ENCODE measurements at places on chromosomes 16 and 17. TPM values are rescaled to one million over a fixed set of nuclear protein-coding genes. Genes with fewer than 3 reads are reported as not detected.

DNA sequence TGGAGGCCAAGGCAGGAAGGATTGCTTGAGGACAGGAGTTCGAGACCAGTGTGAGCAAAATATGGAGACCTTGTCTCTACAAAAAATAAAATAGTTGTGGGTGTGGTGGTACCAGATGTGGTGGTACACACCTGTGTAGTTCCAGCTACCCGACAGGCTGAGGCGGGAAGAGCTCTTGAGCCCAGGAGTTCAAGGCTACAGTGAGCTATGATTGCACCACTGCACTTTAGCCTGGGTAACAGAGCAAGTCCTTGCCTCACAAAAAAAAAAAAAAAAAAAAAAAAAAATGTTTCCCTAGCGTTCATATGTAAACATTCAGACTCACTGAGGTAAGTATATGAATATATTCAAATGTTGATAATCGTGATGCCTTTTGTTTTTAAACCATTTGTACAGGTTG, 39.5 kb downstream of the CLUH start:
- DNase-seq = no peak

- DNase-seq = no peak
These were observed 671 bp downstream of the CHMP6 start for GRCh38 chr17:80992077-80992947.

GRCh38 chr16:79592186-79592585, 8.4 kb downstream of the MAF start:
- DNase-seq = no peak

DNA sequence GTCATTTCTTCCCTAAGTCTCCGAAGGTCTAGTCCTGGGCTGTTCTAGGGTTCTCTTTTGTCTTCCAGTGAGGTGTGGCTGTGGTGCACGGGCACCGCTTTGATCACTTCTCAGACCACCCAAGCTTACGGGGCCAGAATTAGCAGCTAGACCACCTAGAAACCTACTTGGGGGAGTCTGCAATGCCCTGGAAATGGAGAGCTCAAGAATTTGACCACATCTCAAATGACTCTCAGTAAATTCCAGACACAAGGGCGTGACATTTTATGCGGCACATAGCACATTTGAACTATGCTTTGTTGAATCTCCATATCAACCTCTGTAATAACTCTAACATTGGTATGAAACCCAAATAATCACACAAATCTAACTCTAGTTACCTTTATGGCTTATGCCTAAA, 24.9 kb downstream of the TRIM16 start:
- no peak for DNase-seq

- no peak for DNase-seq
These were observed 163.5 kb upstream of the ZNF267 start for GRCh38 chr16:31710134-31710533.

SYNGR3 gene
- 1.9 TPM for total RNA-seq

- DNase-seq = no peak
These were observed 17.7 kb upstream of the RMI2 start for GRCh38 chr16:11327277-11328171.

GRCh38 chr17:44122816-44123355, 555 bp downstream of the HDAC5 start:
- no peak for DNase-seq

SMTNL2 gene
- total RNA-seq = not detected

POLR3K gene
- 10.6 TPM for total RNA-seq

PTGES3L gene
- total RNA-seq = 2.2 TPM

DNA sequence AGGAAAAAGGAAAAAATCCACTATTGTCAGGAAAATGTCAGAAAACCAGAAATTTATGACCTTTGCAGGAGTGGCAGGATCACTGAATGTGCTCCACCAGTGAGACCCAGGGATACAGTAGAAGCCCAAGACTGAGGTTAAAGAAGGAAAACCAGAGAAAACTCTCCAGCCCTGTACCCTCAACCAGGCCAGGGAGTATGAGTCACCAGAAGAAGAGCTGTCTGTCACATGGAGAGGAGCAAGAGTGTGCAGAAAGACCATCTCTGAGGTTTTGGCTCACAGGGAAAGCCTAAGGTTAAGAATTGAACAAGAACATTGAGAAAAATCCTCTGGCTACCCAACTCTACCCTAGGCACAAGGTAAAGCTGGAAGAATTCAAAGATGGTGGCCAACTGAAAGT, 47.6 kb upstream of the MON1B start:
- DNase-seq = no peak
